ENCODE measurements at places on chromosomes 5 and 9.
A peak's percentile ranks its signal among the peaks of the same experiment; 100 is the strongest.

GRCh38 chr5:81759632-81760005 is 8.7 kb upstream of the SSBP2 start:
- DNase-seq = no peak

- peak; percentile 70 for DNase-seq
Measured at GRCh38 chr5:59390074-59390659, 503.4 kb downstream of the PDE4D start.

GRCh38 chr9:35728041-35728971 is 3.7 kb downstream of the TLN1 start:
- DNase-seq = peak; percentile 69

DNA sequence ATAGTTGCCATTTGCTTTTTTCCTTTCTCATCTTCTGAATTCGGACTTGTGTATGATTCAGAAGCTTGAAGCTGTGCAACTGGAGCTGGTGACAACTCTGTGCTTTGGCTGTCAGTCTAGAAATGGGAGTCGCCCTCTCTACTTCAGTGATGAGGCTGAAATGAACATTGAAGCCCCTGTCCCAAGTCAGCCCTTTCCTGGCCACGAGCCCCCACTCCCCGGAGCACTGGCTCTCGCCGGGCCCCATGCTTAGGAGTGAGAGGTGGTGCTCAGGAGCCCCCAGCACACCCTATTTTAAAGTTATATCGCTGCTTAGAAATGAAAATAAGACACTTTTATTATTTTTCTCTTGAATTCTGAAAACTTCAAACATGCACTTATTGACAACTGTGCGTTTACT is 66.0 kb downstream of the PSMB7 start:
- no peak for DNase-seq

GRCh38 chr9:121992571-121993212 is 100.4 kb downstream of the TTLL11 start:
- DNase-seq = peak; percentile 81

GRCh38 chr9:114720086-114720676 is 38.2 kb upstream of the TEX48 start:
- peak; percentile 25 for DNase-seq

DNA sequence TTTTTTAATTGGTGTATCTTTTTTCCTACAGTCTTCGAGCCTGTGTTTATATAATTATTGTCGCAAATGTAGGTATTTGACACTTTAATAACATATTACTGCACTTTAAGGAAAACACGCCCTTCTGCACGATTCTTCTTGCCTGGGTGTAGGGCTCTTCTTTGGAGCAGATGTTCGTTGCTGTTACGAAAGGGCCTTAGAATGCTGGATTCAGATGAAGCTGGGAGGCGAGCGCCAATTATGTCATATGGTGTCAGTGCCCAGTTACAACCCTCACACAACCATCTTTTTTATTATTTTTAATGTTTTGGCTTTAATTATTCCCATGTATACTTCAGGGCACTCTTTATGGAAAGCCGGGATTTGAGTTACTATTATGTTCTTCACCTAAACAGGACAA is 553.0 kb downstream of the EBF1 start:
- no peak for DNase-seq

DNA sequence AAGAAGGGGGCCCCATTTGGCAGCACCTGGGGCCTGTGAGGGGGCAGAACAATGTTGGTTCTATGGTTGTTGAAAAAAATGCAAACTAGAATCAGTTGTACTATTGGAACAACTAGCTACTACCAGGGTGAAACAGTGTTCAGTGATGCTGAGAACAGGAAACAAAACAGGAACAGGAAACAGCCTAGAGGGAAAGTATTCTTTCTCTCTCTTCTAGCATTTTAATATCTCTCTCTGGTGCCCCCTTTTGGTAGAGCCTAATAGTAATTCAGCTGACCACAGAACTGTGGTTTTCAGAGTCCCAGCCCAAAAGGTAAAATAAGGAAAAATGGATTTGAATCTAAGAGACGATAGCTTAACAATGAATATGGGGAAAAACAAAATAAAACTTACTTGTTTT is 138.0 kb upstream of the KCNN2 start:
- DNase-seq = peak; percentile 7

DNA sequence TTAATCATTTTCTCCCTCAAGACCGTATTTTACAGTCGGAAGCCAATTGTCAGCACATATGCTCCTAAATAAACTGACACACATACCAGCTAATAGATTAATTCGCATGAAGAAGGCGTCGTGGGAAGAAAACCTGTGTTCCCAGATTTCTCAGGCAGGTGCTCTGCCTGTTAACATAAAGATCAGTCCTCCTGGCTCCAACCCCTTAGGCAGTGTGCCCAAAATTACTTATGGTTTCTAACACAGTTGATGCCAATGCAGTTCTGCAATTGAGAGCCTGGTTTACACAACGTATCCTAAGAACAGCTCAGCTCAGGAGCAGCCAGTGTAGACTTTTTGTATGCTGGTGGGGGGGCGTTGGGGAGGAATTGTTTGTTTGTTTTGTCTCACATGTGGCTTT is 208.3 kb downstream of the ENC1 start:
- peak; percentile 58 for DNase-seq

DNA sequence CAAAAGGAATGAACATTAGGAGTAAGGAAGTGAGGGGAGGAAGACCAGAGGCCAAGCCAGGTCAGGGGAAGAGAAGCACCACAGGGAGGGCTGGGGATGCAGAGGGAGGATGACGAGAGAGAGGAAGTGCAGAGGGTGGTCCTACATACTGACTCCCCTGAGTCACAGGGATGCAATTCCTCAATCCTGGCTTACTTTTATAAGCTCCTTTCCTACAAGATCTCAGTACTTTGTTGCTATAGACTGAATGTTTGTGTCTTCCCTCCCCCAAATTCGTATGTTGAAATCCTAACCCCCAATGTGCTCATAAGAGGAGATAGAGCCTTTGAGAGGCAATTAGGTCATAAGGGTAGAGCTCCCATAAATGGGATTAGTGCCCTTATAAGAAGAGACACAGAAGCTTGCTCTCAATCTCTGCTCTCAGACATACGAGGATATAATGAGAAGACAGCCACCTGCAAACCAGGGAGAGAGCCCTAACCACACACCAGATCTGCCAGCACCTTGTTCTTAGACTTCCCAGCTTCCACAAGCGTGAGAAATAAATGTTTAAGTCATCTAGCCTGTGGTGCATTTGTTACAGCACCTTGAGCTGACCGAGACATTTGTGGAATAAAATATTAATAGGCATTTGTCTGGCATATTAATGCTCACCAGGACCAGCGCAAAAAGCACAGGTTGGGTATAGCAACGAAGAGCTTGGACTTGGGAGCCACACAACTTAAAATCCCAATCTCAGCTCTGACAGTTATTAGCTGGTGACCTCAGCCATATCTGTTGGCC is 33.4 kb downstream of the GCNT4 start:
- no peak for DNase-seq
